ENCODE measurements at places on chromosomes 5 and 9.

DNA sequence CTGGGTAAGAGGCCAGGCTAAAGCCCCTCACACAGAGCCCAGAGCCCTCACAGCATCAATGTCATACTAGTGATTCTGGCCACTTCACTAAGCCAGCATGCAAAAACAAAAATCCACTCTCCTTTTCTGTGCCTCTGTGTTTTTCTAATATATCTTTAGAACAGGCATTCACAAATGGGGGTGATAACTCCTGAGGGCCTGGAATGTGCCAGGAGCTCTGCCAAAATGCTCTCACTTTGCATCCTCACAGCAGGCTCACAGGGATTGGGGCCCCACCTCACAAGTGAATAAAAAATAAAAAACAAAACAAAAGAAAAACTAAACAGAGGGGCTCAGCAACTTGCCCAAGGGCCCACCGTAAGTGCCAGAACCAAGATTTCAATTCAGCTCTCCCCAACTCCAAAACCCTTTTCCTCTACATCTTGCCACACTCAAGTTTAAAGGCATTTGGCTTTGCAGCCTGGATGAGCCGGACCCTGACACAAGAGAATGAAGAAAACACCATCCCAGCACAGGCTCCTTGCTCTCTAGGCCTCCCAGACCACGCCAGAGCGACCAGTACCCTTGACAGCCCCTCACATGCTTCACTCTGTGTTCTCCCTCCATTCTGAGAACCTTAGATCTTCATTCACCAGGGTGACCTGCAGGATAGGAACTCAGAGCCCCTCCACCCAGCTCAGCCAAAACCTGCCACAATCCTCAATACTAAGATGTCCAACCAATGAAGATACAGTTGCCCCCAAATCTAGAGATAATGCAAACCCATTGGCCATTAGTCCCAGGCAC is 51.3 kb downstream of the SAXO1 start:
- no peak for DNase-seq

- DNase-seq: peak; percentile 6
Observed at GRCh38 chr9:106697750-106698502, 165.0 kb upstream of the ZNF462 start.

- no peak for DNase-seq
Observed at GRCh38 chr9:79300068-79300467, 271.7 kb upstream of the TLE4 start.

DNA sequence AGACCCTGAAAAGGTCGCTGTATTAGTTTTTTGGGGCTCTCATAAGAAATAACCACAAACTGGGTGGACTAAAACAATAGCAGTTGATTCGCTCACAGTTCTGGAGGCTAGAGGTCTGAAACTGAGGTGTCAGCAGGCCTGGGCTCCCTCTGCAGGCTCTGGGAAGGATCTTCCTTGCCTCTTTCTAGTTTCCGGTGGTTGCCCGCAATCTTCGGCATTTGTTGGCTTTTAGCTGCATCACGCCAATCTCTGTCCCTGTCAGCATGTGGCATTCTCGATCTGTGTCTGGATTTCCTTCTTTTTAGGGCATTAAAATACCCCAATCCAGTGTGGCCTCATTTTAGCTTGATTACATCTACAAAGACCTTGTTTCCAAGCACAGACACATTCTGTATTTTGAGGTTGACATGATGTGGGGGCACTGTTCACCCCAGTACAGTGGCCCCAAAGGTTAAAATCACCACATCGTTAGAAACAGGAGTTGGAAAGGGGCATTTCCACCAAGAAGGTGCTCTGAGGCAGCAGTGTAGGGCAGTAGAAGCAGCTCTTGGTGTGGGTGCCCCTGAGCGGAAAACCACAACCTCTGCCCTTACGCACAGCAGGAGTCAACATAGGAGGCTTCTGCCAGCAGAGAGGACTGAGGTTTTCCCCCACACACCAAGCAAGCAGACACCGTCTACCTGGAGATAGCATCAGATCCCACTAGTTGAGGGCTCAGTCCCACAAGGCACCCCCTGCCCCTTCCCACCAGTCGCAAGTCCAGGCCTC is 13.5 kb downstream of the ZNF79 start:
- no peak for DNase-seq

DNA sequence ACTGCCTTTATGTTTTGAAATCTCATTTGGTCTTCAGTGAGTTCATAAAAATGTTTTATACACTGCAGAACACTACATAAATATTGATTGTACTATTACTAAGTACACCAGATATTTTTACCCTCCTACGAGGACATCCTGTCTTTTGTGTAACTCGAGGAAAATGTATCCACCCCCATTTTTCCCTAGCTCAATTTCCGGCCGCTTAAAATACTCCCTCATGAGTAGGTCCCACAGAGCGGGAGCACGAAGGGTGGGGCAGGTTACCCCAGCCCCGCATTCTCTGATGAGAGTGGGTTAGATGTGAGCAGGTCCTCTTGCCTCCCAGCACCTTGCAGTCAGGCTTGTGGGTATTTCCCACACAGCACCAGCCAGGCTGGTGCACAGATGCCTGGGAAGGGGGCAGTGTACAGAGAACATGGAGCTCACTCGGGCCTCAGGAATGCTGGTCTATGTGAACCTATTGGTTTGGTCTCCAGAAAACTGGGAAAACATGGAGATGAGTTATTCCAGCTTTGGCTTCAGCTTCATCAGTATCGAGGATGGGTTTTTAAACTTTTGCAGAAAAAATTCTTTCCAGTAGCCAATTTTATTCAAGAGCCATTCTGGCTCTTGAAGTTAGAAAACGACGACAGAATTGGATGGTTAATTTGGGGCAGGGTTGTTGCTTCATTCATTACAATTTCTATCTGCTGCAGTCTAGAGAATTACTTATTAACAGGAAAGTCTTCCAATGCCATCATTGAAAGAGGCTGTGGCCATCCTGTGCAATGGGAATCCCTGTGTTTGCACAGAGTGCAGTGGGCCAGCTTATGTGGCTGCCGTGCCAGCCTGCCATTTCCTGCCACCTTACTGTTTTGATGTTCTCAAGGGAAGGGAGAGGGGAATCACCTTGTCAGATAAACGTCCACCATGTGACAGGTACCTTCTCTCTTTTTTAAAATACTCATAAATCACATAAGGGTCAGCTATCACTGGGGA is 73.2 kb downstream of the WDR41 start:
- DNase-seq: no peak

- DNase-seq: no peak
Observed at GRCh38 chr5:157398305-157398704, 61.7 kb upstream of the NIPAL4 start.

DNA sequence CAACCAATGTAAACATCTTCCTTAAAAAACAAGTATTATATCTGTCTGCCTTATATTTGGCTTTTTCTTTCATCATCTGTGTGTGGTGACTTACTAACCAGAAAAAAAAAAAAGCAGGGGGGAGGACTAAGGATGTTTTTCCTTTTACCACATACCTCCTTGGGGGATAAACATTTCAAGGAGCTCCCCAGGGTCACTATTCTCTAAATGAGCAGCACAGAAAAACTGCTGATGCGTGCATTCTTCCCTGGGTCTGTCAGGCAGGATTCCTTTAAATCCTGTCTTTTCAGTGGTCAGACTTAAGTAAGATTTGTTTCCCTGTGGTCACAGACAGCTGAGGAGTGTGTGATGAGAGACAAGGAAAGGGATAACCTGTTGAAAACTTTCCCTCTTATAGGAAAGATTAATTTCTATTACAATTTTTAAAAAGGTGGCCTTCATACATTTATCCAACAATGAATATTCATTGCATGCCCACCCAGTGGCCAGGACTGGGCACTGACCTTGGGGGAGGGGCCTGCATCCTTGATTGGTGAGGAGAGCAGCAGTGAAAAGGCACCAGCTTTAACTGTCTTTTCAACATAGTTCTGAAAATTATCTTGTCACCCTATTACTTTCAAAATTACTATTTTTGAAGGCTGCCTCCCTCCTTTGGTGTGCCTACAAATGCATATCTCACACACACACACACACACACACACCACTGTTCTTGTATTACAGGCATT is 123.1 kb downstream of the TLE4 start:
- no peak for DNase-seq

- DNase-seq: no peak
Observed at GRCh38 chr9:92605224-92605623, 64.7 kb downstream of the IPPK start.

DNA sequence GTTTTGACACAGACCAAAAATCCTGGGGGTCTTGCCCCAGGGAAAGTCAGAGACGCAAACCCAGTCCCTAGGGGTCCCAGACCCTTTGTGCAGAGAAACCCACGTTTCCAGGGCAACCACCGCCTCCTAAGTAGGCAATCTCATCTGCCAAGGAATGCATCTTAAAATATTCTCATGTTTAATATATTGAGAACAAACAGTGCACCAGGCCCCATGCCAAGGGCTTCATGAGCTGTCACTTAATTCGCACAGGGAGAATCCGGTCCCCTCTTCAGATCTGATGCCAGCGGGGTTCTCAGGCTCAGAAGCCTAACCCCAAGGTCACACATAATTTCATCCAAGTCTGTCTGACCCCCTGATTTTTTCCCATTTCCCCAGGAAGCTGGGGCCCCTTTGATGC is 28.8 kb downstream of the CPLX2 start:
- no peak for DNase-seq

GRCh38 chr5:9951865-9952516 is 297.7 kb downstream of the ATPSCKMT start:
- DNase-seq: no peak

- DNase-seq: no peak
Observed at GRCh38 chr9:95457769-95458168, 59.0 kb downstream of the PTCH1 start.

GRCh38 chr5:3060283-3060682 is 308.8 kb upstream of the IRX2 start:
- no peak for DNase-seq

DNA sequence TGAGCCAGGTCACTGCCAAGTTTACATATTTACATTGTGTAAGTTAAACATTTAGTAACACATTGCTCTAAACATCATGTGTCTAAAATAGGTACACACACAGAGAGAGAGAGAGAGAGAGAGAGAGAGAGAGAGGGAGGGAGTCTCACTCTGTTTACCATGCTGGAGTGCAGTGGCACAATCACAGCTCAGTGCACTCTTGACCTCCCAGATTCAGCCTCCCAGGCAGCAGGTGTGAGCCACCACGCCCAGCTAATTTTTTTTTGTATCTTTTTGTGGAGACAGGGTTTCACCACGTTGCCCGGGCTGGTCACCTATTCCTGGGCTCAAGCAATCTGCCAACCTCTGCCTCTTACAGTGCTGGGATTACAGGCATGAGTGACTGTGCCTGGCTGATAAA is 1045.3 kb downstream of the TLE1 start:
- peak; percentile 2 for DNase-seq

DNA sequence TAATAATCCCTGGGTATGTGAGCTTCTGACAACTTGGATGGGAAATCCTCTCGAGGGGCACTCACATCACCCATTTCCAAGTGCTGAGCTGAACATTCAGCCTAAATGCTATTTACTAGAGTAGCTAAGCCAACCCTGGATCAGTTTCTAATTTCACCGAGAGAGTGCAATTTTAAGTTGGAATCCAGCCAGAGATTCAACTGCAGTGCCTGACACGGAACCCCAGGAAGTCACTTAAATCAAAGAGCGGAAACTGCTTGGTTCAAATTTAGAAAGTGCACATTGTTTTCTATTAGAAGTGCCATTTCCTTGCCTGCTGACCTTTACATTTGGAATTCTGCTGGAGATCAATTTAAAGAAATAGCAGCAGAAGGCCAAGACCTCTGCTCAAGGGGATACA is 8.8 kb downstream of the SPRY4 start:
- peak; percentile 82 for DNase-seq

DNA sequence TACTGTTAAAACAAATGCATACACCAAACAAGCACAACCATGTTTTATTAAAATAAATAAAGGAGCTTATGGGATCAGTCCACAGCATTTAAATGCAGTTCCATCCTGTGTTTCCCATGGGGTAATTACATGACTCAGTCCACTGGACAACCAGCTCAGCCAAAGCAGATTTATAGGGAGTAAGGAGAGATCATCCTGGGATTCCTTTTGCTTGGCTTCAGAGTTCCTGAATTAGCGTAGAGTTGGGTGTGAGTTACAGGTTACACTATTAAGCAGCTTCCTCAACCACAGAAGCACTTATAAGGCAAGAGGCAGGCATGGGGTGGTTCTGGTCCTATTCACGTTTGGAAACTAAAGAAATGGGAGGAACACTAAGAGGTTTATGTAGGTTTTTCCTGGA is 381.1 kb upstream of the ACTBL2 start:
- no peak for DNase-seq

DNA sequence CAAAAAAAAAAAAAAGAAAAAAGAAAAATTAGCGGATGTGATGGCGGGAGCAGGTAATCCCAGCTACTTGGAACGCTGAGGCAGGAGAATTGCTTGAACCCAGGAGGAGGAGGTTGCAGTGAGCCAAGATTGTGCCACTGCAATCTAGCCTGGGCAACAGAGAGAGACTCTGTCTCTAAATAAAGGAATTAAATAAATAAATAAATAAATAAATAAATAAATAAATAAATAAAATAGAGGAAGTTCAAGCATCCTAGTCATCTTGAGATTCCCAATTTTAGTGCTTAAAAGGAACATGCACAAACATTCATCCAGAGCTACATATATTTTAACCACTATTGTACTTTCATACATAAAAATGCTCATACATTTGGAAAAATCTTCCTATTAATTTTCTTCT is 61.2 kb upstream of the GABRA1 start:
- DNase-seq: no peak

DNA sequence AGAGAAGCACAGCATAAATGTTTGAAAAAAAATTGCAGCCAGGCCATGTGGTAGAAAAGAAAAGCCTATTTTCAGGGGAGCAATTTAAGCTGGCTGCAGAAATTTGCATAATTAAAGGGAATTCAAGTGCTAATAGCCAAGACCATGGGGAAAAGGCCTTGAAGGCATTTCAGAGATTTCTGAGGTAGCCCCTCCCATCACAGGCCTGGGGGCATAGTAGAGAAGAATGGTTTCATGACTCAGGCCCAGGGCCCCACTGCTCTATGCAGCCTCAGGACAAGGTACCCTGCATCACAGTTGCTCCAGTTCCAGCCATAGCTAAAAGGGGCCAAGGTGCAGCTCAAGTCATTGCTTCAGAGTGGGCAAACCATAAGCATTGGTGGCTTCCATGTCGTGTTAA is 1416.0 kb downstream of the EFNA5 start:
- no peak for DNase-seq

- DNase-seq: peak; percentile 22
Observed at GRCh38 chr5:79109527-79110492, 1.8 kb upstream of the BHMT start.

GRCh38 chr9:124126648-124127646 is 115.4 kb downstream of the LHX2 start:
- peak; percentile 85 for DNase-seq

DNA sequence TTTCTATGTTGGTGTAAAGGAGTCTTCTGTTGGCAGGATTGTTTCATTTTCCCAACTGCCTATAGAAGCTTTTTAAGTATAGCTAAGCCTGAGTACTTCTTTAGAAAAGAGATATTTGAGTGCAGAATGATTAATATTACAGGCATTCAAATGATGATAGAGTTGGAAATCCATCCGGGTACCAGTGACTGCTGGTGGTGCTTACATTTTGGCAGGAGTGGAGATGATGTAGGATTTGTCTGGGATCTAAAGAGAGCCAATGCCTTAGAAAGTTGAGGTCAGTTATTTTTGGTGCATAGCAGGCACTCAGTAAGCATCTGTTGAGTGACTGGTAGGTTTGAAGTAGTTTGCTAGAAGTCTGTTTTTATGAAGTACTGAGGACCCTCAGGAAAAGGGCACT is 433.5 kb downstream of the DMAC1 start:
- no peak for DNase-seq

Measured in RPMI8226 (cell line).